ENCODE measurements at places on chromosomes 11 and 22.

GRCh38 chr11:66080055-66080817 is 10.2 kb downstream of the PACS1 start:
- DNase-seq: peak; percentile 57

GRCh38 chr11:2179516-2179915 is 7.9 kb upstream of the TH start:
- no peak for DNase-seq

GRCh38 chr22:39185601-39186012 is 33.1 kb upstream of the CBX7 start:
- no peak for DNase-seq

GRCh38 chr22:25950111-25950510 is 208.1 kb downstream of the MYO18B start:
- no peak for DNase-seq

DNA sequence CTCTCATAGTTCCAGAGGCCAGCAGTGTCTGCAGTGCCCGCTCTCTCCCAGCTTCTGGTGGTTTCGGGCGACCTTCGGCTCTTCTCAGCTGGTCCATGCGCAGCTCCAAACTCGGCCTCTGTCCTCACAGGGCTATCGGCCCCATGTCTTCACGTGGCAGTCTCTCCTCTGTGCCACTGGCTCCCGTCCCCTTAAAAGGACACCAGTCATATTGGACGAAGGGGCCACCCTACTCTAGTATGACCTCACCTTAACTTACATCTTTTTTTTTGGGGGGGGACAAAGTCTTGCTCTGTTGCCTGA is 13.8 kb downstream of the LTO1 start:
- no peak for DNase-seq

DNA sequence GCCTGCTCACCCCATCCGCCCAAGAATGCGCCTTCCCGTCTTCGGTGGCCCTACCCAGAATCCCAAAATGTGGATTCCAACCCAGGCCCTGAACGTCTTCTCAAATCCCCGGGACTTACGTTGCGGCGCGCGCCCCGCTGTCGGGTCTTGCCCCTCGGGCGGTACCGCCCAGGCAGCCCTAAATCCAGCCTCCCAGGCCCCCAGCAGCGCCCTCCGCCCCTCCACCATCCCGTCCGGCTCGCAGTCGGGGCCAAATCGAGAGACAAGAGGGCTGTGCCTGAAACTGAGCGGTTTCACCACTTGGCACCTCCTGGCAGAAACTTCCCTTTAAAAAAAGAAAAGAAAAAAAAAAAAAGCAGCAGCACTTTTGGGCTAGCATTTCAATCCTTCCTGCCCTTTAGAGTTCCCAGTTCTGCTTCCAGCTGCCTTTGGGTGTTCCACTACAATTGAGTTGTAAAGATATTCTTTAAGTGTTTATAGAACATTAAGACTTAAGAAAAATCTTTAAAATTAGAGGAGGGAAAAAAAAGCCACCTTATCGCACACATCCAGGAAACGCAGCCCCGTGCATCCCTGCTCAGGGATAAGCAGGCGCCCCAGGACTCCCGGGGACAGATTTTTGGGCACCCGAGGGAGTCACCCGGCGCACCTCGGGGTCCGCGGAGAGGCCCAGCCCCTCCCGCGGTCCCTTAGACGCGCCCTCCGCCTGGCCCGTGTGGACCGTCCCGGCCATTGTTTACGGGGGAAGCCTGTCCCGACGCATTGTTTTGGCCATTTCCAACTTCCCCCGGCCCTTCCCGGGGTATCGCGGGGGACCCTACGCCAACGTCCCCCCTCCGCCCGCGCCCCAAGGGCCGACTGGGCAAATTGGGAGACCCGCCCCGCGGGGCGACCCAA is 57.6 kb downstream of the KCNJ4 start:
- DNase-seq: no peak
